ENCODE measurements at places on chromosomes 5 and 9.

DNA sequence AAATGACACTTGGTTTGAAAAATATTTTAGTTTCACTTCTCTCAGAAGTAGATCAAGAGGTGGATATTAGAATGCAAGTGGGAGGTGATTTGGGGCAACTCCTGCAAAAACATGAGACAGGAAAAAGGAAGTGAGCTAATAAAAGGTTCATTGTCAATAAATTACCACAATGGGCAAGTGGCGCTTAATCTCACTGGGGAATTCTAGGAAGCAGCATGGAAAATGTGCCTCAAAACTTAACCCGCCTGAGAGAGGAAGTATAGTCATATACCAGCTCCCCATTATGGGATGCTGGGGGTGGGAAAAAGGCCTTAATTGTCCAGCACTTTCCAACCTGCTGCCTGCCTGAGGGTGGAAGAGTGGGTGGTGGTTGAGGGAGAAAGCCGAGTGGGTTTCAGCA lies 204.1 kb downstream of the ELAVL2 start:
- H3K27ac ChIP-seq = no peak overlapping the region
- H3K27me3 ChIP-seq = no peaks in the 10 kb centered on the region
- H3K4me1 ChIP-seq = no peaks in the 10 kb centered on the region
- H3K4me3 ChIP-seq = no peak overlapping the region

DNA sequence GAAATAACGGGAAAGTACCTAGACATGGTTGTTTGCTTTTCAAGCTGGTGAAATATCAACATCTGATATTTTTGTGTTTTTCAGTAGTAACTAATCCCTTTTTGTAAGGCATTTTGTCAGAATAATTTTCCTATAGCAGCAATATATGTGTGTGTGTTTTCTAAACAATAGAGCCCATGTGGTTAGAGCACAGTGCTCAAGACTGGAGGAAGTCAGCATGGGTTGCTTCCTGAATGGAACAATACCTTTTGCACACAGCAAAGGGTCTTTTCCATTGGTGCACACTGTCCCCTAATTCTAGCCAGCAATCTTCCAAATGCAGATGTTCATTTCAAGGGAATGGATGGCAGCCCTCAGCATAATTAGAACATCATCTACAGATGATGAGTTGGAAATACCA lies 270.1 kb downstream of the AOPEP start:
- H3K27ac ChIP-seq = no peak overlapping the region
- no peaks in the 10 kb centered on the region for H3K36me3 ChIP-seq
- no peak overlapping the region for H3K4me3 ChIP-seq
- H3K27me3 ChIP-seq = peaks cover 23% of the 10 kb centered on the region
- no peak for DNase-seq
- no peaks in the 10 kb centered on the region for H3K4me1 ChIP-seq

DNA sequence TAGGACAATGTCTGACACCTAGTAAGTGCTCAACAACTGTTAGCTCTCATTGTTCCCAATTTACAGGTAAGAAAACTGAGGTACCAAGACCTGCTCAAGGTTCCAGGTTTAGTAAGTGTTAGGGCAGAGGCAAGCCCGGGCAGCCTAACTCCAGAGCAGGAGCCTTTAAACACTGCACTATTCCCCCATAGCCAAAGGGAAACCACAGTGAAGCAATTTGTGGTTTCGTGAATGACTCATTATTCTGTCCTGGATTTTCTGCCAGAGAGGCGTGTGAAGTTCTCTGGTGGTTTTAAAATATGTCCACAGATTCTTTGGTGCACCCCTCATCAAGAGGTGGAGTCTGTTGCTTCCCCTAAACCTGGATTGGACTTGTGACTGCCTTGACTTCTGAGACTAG lies 1.0 kb upstream of the MCC start:
- H3K36me3 ChIP-seq = peaks cover 15% of the 10 kb centered on the region
- H3K27me3 ChIP-seq = peaks cover 80% of the 10 kb centered on the region
- peaks cover 23% of the 10 kb centered on the region for H3K4me1 ChIP-seq
- peak; percentile 48 for DNase-seq

- H3K27me3 ChIP-seq = no peaks in the 10 kb centered on the region
- no peaks in the 10 kb centered on the region for H3K36me3 ChIP-seq
- H3K27ac ChIP-seq = no peak overlapping the region
- no peak for DNase-seq
- no peaks in the 10 kb centered on the region for H3K4me1 ChIP-seq
- H3K4me3 ChIP-seq = no peak overlapping the region
Observed at GRCh38 chr5:30001826-30002225, 1191.7 kb upstream of the CDH6 start.

- H3K27me3 ChIP-seq = no peaks in the 10 kb centered on the region
- H3K4me3 ChIP-seq = no peak overlapping the region
- H3K36me3 ChIP-seq = peaks cover 16% of the 10 kb centered on the region
Observed at GRCh38 chr9:126875756-126876510, 15.5 kb downstream of the ZBTB34 start.

DNA sequence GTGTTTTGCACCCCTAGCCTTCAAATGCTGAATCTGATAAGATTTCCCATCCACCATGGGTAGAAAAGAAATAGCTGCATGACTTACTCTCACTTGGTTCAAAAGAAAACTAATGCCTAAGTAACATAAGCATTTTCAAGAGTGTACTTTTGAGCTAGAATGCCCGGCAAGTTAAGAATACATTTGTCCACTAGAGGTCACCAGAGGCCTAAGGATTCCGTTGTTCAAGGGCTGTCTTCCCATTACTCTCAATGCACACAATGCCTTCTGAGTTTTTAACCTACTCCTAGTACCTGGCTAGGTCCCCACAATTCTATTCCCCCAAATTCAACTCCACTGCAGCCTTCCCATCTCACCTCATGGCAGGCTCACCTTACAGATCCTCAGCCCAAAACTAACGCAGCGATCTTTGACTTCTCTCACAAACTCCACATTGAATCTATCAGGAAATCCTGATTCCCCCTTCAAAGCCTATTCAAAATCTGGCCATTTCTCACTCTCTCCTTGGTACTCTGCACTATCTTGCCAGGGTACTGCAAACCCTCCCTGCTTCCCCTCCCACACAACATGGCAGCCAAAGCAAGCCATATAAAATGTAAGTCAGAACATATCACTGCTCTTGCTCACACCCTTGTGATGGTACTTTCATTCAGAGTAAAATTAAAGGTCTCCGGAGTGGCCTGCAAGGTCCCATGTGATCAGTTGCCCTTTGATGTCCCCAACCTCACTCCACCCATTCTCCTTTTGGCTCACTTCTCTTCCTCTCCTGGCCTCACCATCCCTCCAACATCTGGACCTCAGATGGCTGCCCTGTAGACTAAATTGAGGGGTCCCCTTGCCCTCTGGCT lies 13.4 kb downstream of the OXCT1 start:
- H3K27me3 ChIP-seq = no peaks in the 10 kb centered on the region
- no peak overlapping the region for H3K4me3 ChIP-seq
- H3K36me3 ChIP-seq = peaks cover 50% of the 10 kb centered on the region
- peak; percentile 70 for DNase-seq
- H3K27ac ChIP-seq = no peak overlapping the region
- H3K4me1 ChIP-seq = peaks cover 31% of the 10 kb centered on the region

All from activated CD8-positive, alpha-beta memory T cell treated with anti-CD3 and anti-CD28 coated beads, Interleukin-2, amount 10 ng/mL, durations not matched to agents 7 days and 5 days (primary cell).